SW 1271 (cell line): ENCODE measurements at places on chromosomes 12 and 14.

DNA sequence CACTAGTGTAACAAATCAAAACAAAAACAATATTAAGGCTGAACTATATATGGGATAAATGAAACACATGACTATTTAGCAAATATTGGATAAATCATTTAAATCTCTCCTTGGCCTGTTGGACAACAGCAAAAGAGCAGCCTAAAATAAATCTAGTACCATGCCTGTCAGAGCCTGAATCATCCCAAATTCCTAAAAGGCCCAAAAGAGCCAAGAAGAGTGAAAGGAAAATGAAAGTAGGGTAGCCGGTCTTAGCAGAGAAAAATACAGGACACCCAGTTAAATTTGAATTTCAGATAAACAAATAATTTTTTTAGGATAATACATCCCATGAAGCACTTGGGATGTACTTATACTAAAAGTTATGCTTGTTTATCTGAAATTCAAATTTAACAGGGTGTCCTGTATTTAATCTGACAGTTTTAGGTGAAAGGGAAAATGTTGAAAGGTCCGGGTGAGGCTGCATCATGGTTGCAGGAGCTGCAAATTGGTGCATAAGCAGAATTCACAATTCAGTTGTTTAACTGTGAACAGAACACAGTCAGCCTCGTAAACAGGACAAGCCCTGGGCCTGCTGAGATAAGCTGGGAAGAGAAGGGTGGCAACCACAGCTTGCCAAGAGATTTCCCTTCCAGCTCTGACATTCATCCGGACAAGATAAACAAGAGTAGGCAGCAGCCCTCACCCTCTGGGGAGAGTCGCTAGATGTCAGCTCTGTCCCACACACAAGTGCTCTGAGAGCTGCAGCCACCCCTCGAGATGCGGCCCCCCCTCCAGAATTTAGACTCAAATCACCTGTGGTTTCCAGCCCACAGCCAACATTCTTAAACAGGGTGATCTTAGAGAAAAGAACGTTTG lies 30.3 kb downstream of the DMAC2L start:
- no peak for DNase-seq

GRCh38 chr14:79660053-79660939 lies 551.0 kb downstream of the DIO2 start:
- no peak for DNase-seq

DNA sequence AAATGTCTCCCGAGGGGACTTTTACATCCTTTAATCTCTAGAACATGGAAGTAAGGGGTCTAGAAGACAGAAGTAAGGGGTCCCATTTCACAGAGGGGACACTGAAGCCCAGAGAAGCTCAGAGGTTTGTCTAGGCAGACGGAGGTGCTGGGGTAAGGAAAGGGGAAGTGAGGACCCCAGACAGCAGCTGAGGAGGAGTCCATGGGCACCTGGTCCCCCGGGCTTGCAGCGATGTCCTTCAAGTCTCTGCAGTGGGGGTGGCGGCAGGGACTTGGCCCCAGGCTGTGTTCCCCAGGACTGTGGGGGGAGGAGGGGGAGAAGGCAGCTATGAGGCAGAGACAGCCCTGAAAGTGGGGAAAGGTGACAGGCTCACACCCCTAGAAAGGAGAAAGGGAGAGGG lies 30.7 kb downstream of the DTX1 start:
- no peak for DNase-seq

GRCh38 chr12:14278294-14278953 lies 87.1 kb upstream of the ATF7IP start:
- no peak for DNase-seq

- DNase-seq, result no peak
Measured at GRCh38 chr14:60093606-60094005, 1.9 kb downstream of the PCNX4 start.
